ENCODE measurements at places on chromosomes 12 and 14. TPM values are rescaled to one million over a fixed set of nuclear protein-coding genes. Genes with fewer than 3 reads are reported as not detected.

- DNase-seq = no peak
Measured at GRCh38 chr14:99037777-99038430, 234.1 kb downstream of the BCL11B start.

- DNase-seq = no peak
Measured at GRCh38 chr14:75543253-75543652, 21.0 kb downstream of the BATF start.

GRCh38 chr12:56304872-56305590 lies 4.9 kb upstream of the CS start:
- DNase-seq = no peak

DNA sequence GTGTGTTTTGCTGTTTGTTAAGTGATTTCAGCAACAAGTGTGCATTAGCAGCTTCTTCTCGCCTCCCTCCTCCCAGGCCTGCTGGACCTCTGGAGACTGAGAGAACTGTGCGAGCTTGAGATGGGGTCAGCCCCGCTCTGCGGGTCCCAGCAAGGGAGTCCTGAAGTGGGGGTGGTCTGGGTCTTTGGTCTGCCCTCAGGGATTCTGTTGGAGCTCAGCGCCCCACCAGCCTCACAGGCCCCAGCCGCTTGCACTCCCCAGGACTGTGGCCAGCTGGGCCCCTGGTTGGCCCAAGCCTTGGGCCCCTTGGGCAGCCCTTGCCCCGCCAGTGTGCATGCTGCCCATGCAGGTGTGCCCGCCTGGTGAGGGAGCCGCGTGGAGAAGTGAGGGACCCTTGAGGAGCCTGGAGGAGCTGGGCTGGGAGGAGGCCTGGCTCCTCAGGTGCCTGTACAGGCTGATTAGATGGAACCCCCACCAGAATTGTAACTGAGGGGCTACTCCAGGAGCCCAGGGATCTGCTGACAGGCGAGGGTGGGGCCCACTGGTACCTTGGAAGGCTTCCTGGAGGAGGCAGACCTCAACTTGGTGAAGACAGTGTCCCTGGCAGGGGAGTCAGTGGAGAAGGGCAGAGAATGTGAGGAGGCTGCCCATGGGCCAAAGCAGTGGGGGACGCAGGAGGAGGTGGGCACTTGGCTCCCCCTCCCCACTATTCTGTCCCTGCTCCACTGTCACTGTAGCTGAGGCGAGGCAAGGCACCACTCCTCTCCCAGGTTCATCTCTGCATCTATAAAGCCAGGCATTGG lies 56.7 kb downstream of the BEGAIN start:
- DNase-seq = no peak

Gene PDZRN4
- polyA plus RNA-seq = not detected

GRCh38 chr14:46964378-46964777 lies 312.8 kb upstream of the RPL10L start:
- no peak for DNase-seq

Data from keratinocyte (primary cell).